Thyroid gland (tissue), 4 donors: ENCODE measurements at places on chromosomes 16 and 17. TPM values are rescaled to one million over a fixed set of nuclear protein-coding genes. Genes with fewer than 3 reads are reported as not detected.

BAIAP3 gene
- 2.5 TPM for total RNA-seq

ANKRD40CL gene
- not detected for total RNA-seq

HSDL1 gene
- 78.3 TPM for total RNA-seq

CRYBA1 gene
- not detected for total RNA-seq

PTGES3L gene
- not detected for total RNA-seq

PERCC1 gene
- 0.67 TPM for total RNA-seq

- no peak overlapping the region for H3K4me3 ChIP-seq
- H3K36me3 ChIP-seq, result no peaks in the 10 kb centered on the region
- H3K4me1 ChIP-seq, result no peaks in the 10 kb centered on the region
- no peaks in the 10 kb centered on the region for H3K27me3 ChIP-seq
- no peak overlapping the region for H3K27ac ChIP-seq
These were observed 287.7 kb downstream of the FOXL1 start for GRCh38 chr16:86865851-86866662.

DNA sequence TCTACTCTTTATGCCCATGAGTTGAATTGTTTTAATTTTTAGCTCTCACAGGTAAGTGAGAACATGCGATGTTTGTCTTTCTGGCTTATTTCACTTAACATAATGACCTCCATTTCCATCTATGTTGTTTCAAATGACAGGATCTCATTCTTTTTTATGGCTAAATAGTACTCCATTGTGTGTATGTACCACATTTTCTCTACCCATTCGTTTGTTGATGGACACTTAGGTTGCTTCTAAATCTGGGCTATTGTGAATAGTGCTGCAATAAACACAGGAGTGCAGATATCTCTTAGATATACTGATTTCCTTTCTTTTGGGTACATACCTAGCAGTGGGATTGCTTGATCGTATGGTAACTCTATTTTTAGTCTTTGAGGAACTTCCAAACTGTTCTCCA is 19.3 kb upstream of the CA4 start:
- H3K4me1 ChIP-seq, result peaks cover 13% of the 10 kb centered on the region
- H3K36me3 ChIP-seq, result no peaks in the 10 kb centered on the region
- H3K4me3 ChIP-seq, result no peak overlapping the region
- H3K27ac ChIP-seq, result no peak overlapping the region
- H3K27me3 ChIP-seq, result no peaks in the 10 kb centered on the region
- DNase-seq, result no peak

GRCh38 chr16:1433263-1433560 is 2.3 kb downstream of the PERCC1 start:
- H3K36me3 ChIP-seq, result no peaks in the 10 kb centered on the region
- H3K4me3 ChIP-seq, result no peak overlapping the region
- H3K27me3 ChIP-seq, result no peaks in the 10 kb centered on the region
- H3K4me1 ChIP-seq, result peaks cover 16% of the 10 kb centered on the region

GRCh38 chr16:48250520-48251278 is 3.4 kb upstream of the ABCC11 start:
- no peaks in the 10 kb centered on the region for H3K27me3 ChIP-seq
- H3K36me3 ChIP-seq, result no peaks in the 10 kb centered on the region
- peaks cover 46% of the 10 kb centered on the region for H3K4me1 ChIP-seq
- peak overlapping the region; percentile 77 for H3K27ac ChIP-seq

GRCh38 chr16:67917140-67917851 is 14.4 kb downstream of the CTRL start:
- no peaks in the 10 kb centered on the region for H3K36me3 ChIP-seq
- H3K4me1 ChIP-seq, result peaks cover 29% of the 10 kb centered on the region
- DNase-seq, result peak; percentile 92

GRCh38 chr16:84461029-84461412 is 43.4 kb downstream of the MEAK7 start:
- no peaks in the 10 kb centered on the region for H3K4me1 ChIP-seq
- H3K4me3 ChIP-seq, result no peak overlapping the region
- H3K27ac ChIP-seq, result no peak overlapping the region
- DNase-seq, result no peak
- no peaks in the 10 kb centered on the region for H3K27me3 ChIP-seq

DNA sequence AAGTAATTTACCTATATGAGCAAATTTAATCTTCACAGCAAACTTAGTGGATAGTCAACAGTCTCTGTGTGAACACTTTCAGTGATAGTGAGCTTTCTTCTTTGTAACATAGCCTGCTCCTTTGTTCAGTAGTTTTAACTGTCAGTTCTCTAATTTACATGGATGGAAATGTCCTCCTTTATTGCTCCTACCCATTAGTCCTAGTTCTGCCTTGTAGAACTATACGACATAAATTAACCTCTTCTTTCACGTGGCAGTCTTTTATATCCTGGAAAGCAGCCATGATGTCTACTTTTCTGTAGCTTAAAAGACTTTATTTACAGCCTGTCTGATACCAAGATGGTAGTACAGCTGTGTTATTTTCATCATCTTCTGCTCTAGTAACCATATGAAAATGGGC is 143.6 kb downstream of the TANC2 start:
- no peak for DNase-seq
- H3K4me3 ChIP-seq, result no peak overlapping the region
- H3K4me1 ChIP-seq, result no peaks in the 10 kb centered on the region
- H3K27me3 ChIP-seq, result no peaks in the 10 kb centered on the region

DNA sequence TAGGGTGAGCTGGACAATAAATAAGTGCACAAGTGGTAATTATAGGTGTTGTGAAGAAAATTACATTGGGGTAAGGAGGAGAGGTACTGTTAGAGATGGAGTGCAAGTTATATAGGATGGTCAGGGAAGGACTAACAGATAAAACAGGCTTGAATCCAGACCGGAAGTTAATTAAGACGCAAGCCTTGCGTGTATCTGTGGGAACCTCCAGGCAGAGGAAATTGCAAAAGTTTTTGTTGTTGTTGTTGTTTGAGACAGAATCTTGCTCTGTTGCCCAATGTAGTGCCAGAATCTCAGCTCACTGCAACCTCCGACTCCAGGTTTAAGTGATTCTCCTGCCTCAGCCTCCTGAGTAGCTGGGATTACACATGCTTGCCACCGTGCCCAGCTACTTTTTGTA is 2.4 kb upstream of the ZNF18 start:
- H3K36me3 ChIP-seq, result no peaks in the 10 kb centered on the region
- no peak for DNase-seq
- no peaks in the 10 kb centered on the region for H3K27me3 ChIP-seq
- no peak overlapping the region for H3K27ac ChIP-seq
- no peak overlapping the region for H3K4me3 ChIP-seq
